ENCODE measurements at places on chromosomes 3 and 15. TPM values are rescaled to one million over a fixed set of nuclear protein-coding genes. Genes with fewer than 3 reads are reported as not detected.

Gene CPNE9
- polyA plus RNA-seq, result 0.27 TPM

Gene MAP6D1
- 0.84 TPM for polyA plus RNA-seq

Gene FEZF2
- polyA plus RNA-seq, result not detected

Gene GPR176
- 4.4 TPM for polyA plus RNA-seq

GRCh38 chr3:183283886-183284285 is 30.8 kb downstream of the B3GNT5 start:
- no peak for DNase-seq

DNA sequence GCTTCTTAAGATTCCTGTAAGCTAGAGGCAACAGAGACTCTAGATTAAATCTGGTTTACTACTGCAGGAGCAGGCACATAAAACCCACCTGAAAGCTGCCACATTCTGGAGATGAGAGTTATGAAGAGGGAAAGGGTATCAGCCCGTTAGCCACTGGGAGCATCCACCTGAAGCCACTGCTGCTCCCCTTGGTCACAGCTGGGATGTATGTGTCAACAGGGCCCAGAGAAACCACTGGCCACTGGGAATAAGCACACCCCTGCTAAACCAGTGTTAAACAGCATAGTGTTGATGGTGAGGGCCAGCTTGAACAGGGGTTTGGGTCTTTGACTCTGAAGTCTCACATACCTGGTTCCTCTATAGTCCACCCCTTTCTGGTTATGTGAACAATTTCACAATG is 10.9 kb downstream of the SLCO2A1 start:
- DNase-seq, result no peak

DNA sequence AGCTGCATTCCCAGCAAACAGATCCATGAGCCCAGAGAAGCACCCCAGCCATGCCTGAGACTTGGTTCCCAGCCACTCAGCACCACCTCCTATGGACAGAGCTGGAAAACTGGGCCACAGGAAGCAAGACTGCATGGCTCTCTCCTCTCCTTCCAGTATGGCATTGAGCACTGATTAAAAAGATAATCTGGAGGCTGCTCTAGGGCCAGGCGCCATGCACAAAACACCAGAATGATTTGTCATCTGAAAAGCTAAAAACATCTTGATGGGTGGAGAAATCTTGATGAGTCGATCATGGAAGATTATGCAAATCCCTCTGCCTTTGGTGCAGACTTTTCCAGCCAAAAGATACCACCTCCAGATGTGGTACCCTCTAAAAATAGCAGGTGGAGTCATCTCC is 62.7 kb upstream of the MRPS22 start:
- no peak for DNase-seq

GRCh38 chr3:37630441-37630840 is 231.2 kb upstream of the CTDSPL start:
- no peak for DNase-seq

GRCh38 chr3:13049400-13049799 is 23.8 kb downstream of the IQSEC1 start:
- DNase-seq, result no peak
